AML-193 (cell line): ENCODE measurements at places on chromosomes 11 and 22.

- DNase-seq, result no peak
Observed at GRCh38 chr11:87193756-87194470, 156.2 kb downstream of the TMEM135 start.

DNA sequence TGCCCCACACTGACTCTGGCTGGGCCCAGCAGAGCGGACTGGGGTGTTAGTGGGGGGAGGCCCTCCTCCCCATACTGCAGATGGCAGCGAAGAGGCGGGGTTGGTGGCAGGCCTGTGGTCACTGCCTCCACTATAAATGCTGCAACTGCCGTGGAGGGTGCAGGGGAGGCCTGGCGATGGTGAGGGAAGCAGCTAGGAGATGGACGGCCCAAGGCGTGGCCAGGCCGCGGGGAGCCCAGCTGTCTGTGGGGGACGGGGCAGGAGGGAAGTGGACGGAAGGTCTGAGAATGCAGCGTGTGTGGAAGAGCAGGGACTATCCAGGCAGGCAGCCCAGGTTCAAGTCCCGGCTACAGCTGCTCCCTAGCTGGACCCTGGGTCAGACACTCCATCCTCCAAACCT, 18.3 kb downstream of the DNAL4 start:
- DNase-seq, result no peak

GRCh38 chr22:31915586-31915985, 28.7 kb upstream of the YWHAH start:
- no peak for DNase-seq

GRCh38 chr11:108768370-108768769, 103.5 kb downstream of the DDX10 start:
- DNase-seq, result no peak

DNA sequence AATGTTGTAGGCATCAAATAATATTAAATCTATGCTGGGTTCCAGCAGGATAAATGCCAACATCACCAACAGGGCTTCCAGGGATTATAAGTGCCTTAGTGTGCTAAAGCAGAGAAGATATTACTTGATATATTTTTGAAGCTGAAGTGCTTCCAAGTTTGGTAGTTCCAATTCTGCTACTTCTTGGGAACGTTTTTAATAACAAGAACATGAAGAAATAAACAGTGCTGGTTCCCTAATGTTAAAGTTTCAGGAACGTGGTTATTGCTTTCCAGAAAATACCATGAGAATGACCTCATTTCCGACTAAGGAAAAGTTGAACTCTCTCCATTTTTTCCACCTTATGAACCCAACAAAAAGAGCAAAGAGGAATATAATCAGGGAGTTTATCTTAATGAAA, 4.6 kb upstream of the RNF185 start:
- no peak for DNase-seq

GRCh38 chr11:102552447-102553194, 22.1 kb upstream of the MMP7 start:
- DNase-seq, result no peak

GRCh38 chr11:102833731-102834130, 9.7 kb downstream of the MMP3 start:
- DNase-seq, result no peak

GRCh38 chr11:15864026-15864805, 492.1 kb downstream of the SOX6 start:
- DNase-seq, result no peak

DNA sequence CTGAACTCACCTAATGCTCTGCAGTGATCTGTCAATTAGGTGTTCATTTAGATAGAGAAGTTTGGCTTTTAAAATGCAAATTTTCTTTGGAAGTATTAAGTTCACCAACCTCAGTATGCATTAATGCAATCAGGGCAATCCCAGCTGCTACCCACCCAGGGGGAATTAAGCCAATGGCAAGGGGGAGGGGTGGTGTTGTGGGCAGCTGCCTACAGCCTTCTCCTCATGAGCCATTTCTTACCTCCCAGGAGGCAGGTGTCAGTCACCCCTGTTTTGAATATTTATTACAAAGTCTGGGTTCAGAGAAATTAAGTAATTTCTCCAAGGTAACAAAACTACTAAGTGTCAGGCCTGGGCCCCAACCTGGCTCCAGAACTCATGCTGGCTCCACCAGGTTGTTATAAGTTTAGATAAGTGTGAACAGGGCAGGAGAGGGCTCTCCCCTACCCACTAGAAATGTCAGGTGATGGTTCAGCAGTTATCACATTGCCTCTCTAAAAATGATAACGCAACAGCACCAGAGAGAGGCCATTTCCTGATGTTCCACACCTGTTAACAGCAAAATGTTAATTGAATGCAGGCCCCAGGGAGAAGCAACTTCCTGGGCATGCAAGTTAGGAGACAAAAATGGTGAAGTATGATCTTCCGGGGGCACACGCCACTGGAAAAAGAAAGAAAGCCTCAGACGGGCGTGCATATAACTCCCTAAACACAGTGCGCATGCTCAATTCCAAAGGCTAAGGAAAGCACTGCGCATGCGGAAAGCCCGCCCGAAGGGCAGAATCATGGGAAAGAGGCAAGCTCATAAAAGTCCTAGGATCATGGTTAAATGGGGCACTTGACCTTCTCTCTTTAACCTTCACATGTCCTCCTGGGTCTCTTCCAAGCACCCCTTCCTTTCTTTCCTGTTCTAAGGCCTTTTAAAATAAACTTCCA, 35.4 kb upstream of the GNAZ start:
- no peak for DNase-seq
